ENCODE measurements at places on chromosomes 5 and 9. TPM values are rescaled to one million over a fixed set of nuclear protein-coding genes. Genes with fewer than 3 reads are reported as not detected.

The OR1J2 gene
- not detected for total RNA-seq

- no peaks in the 10 kb centered on the region for H3K27me3 ChIP-seq
- peak overlapping the region; percentile 89 for H3K27ac ChIP-seq
- H3K4me3 ChIP-seq: peak overlapping the region; percentile 72
- no peaks in the 10 kb centered on the region for H3K36me3 ChIP-seq
Observed at GRCh38 chr5:93622240-93622885, 39.3 kb downstream of the NR2F1 start.

GRCh38 chr9:113775749-113776148, 100.4 kb upstream of the ZNF618 start:
- no peak overlapping the region for H3K4me3 ChIP-seq
- no peaks in the 10 kb centered on the region for H3K27me3 ChIP-seq
- DNase-seq: no peak
- H3K27ac ChIP-seq: no peak overlapping the region
- no peaks in the 10 kb centered on the region for H3K36me3 ChIP-seq

DNA sequence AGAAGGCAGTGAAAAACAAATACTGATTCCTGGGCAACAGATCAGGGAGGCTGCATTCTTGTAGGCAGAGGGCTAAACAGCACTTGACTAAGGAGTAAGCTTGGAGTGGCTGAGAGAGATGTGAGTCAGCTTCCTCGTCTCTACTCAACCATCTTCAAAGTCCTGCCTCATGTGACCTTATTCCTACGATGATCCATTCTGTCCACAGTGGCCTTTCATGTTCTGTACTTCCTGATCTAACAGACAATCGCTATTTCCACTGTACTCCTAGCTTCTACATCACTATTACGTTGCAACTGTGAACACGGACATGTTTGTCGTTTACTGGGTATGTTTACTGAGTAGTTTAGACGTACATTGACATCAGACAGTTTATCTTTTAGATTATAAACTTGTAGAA, 365.4 kb downstream of the ARL15 start:
- H3K4me3 ChIP-seq: no peak overlapping the region
- H3K4me1 ChIP-seq: no peaks in the 10 kb centered on the region
- no peaks in the 10 kb centered on the region for H3K36me3 ChIP-seq
- no peak for DNase-seq
- no peaks in the 10 kb centered on the region for H3K27me3 ChIP-seq
- H3K27ac ChIP-seq: no peak overlapping the region

- H3K4me3 ChIP-seq: no peak overlapping the region
- H3K4me1 ChIP-seq: no peaks in the 10 kb centered on the region
Observed at GRCh38 chr5:162288647-162289296, 221.2 kb downstream of the GABRG2 start.

DNA sequence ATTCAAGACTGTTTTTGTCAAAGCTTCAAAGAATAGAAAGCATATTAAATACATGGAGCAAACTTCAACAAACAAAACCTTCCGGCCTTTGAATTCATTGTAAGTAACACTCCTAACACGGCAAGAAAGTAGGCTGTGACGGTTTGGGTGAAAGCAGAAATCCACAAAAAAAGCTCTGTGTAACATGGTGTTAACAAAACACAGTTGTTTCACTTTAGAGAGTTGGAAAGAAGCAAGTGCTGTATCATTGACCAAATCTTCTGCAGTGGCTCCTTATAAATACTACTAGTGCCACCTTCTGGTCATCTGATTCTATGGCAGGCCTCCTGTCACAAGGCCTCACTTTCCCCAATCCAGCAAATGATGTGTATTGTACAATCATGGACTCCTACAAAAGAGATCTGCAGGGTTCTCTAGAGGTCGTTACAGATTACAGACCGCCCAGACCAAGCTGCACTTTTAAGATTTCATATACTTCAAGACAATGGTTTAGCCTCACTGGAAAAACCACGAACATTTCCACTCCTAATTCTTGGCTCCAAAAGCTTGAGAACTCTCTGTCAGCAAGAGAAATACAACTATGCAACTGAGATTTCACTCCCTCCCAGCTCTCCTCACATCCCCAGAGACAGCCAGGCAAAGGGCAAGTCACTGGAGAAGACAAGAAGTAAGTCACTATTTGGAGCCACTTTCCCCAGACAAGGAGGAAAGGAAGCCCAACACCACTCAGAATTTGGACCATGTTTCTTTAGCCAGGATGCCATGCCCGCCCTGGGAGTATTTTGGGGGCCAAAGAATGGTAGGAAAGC, 196.2 kb downstream of the DTWD2 start:
- no peaks in the 10 kb centered on the region for H3K4me1 ChIP-seq
- no peaks in the 10 kb centered on the region for H3K27me3 ChIP-seq
- DNase-seq: peak; percentile 62
- no peak overlapping the region for H3K27ac ChIP-seq
- H3K4me3 ChIP-seq: no peak overlapping the region

- no peaks in the 10 kb centered on the region for H3K36me3 ChIP-seq
- no peak for DNase-seq
- H3K4me1 ChIP-seq: no peaks in the 10 kb centered on the region
Observed at GRCh38 chr5:131825404-131826013, 28.7 kb upstream of the FNIP1 start.

DNA sequence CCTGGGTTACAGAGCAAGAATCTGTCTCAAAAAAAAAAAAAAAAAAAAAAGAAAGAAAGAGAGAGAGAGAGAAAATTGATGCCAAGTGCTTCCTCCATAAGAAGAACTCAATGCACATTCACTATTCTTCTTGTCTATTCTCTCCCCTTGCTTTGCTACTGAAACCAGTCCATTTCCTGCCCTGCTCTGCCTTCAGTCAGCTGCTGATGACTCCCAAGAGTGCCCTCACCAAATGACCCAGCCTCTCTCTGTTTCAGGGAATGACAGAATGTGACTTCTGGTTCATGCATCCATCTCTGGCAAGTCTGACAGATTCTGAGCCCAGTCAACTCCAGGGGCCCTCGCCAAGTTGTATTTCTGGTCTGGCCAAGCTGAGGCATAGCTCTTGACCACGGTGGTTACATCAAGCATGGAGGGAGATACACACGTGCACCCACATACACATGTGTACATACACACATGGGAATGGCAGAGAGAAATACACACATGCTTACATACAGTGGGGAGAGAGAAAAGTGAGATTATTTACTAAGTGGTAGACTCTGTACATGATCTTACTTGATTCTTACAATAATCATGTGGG, 106.2 kb downstream of the NSG2 start:
- no peak overlapping the region for H3K27ac ChIP-seq
- H3K4me1 ChIP-seq: no peaks in the 10 kb centered on the region
- no peak overlapping the region for H3K4me3 ChIP-seq
- no peaks in the 10 kb centered on the region for H3K27me3 ChIP-seq
- DNase-seq: no peak

GRCh38 chr9:126860077-126860756, at the start of gene ZBTB34:
ZBTB34 (plus strand) TSS chr9:126860639; CDS start chr9:126879400, 18,761 bp downstream.
- no peaks in the 10 kb centered on the region for H3K27me3 ChIP-seq
- no peak for DNase-seq
- no peaks in the 10 kb centered on the region for H3K36me3 ChIP-seq
- H3K27ac ChIP-seq: peak within 1 kb of the TSS; percentile 93
- H3K4me3 ChIP-seq: peak within 1 kb of the TSS; percentile 95

GRCh38 chr5:137316346-137316736, 182.8 kb downstream of the SPOCK1 start:
- peak overlapping the region; percentile 17 for H3K27ac ChIP-seq
- peaks cover 25% of the 10 kb centered on the region for H3K4me1 ChIP-seq
- no peak for DNase-seq

DNA sequence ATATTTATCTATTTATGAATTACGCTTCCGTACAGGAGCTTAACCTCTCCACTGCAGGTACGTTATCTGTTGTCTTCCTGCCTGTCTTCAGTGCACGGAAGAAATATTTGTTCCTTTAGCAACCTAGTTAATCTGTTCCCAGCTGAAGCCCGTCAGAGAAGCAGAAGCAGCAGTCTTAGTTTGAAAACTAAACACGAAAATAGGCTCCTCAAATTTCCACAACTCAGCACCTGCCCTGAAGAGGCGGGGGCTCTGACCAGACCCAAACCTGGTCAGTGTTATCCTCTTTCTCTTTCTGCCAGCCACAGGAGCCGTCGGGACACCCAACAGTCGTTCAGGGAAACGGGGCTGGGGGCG, 462 bp downstream of the NUDCD2 start:
- DNase-seq: no peak
- peak overlapping the region; percentile 65 for H3K4me3 ChIP-seq
- H3K27ac ChIP-seq: peak overlapping the region; percentile 96
- H3K27me3 ChIP-seq: no peaks in the 10 kb centered on the region
- no peaks in the 10 kb centered on the region for H3K4me1 ChIP-seq

DNA sequence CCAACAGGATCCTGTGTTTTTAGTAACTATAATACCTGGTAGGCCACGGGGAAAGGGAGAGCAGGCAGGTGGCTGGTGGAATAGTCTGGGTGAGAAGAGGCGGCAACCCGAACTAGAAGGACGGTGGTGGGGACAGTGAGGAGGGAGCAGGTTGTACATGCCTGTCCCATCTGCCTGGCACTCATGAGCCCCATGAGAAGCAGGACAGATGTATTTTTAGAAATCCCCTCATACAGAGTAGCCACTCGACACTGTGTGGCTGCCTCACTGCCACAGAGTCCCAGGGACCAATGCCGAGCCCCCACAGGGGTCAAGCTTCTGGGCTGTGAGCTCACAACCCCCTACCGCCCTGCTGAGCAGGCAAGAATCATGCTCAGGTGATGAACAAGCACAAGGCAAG, 136.6 kb downstream of the SEC61B start:
- H3K27ac ChIP-seq: peak overlapping the region; percentile 92
- no peaks in the 10 kb centered on the region for H3K4me1 ChIP-seq
- no peaks in the 10 kb centered on the region for H3K36me3 ChIP-seq
- no peaks in the 10 kb centered on the region for H3K27me3 ChIP-seq
- DNase-seq: no peak

GRCh38 chr5:42566652-42567295, 143.5 kb downstream of the GHR start:
- no peak overlapping the region for H3K4me3 ChIP-seq
- H3K36me3 ChIP-seq: no peaks in the 10 kb centered on the region
- peak overlapping the region; percentile 63 for H3K27ac ChIP-seq
- no peaks in the 10 kb centered on the region for H3K27me3 ChIP-seq
- no peak for DNase-seq

- no peak overlapping the region for H3K4me3 ChIP-seq
- no peaks in the 10 kb centered on the region for H3K27me3 ChIP-seq
- H3K4me1 ChIP-seq: peaks cover 36% of the 10 kb centered on the region
- no peak for DNase-seq
- H3K27ac ChIP-seq: no peak overlapping the region
Observed at GRCh38 chr9:121454972-121455371, 44.7 kb downstream of the GGTA1 start.

Data from right atrium auricular region (tissue), 2 donors.